ENCODE measurements at places on chromosomes 16 and 17.

DNA sequence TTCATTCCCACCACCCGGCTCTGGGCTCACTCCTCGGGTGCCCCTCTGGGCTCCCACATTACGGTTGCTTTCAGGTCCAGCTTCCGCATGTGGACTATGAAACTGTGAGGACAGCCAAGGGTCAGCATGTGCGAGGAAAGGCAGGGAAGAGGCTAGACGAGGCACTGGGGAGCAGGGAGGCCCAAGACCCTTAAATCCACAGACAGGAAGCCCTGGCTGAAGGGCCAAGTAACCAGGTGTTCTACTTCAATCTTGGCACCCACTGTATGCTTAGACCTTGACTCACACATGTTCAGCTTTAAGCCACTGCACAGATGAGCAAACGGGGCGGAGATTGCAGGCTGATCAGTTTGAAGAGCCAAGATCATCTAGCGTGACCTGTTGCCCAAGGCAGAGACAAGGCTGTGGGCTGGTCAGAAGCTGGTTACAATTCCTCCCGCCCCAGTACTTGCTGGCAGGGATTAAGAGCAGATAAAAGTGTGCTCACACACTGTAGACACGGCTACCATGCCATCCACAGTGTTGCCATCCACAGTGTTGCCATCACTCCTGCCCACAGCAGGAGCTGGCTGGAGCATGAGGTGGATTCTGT, at the start of gene CES4A:
CES4A (plus strand) TSS at position 393 of the 592 bp plus-strand sequence; CDS start at position 577, 184 bp downstream.
- no peak for DNase-seq

DNA sequence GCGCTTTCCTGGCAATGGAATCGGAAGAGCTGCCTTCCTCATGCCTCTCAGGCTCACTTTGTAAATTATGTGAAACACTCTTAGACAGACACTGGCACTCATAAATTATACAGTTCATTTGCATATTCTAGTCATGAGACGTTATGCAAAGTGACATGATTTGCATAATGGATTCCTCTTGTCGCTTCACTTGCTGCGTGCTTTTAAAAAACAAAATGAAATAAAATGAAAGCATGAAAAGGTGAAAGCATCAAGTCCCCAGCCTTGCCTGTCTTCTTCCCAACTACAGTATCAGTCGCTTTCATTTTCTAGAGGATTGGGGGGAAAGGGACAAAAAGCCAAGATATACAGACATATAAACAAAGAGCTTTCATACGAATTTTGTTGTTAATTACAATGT, 252.8 kb upstream of the PMFBP1 start:
- DNase-seq, result no peak

DNA sequence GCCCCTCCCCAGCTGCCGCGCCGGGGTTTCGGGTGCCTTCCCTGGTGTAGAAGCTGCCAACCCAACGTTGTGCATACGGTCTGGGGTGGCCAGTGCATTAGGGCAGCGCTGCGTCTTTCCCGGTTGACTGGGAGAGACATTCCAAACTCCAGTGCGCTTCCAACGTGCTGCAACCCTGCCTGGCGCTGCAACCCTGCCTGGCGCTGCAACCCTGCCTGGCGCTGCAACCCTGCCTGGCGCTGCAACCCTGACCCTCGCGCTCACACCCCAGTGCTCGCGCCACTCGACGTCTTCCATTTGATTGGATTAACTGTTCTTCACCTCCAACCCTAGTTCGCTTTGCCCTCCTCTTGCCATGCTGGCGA, 488 bp upstream of the HAP1 start:
- DNase-seq, result no peak

DNA sequence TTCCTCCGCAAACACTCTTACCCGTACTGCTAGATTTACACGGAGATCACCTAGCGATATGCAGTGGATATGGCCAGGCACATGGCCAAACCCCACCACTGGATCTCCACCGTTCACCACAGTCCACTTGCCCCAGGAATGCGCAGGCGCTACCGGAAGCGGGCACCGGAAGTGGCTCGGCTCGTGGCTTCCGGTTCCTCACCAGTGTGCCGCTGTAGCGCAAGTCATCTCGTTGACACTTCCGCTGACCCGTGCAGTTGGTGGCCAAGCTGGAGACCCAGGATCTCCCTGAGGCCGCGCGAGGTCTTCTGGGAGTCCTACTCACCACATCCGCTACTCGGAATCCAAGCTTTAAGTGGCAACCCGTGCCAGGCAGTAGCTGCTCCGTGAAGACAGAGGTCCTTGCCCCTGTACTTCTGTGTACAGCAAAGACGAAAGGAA, 11.5 kb downstream of the ZNF597 start:
- DNase-seq, result no peak

DNA sequence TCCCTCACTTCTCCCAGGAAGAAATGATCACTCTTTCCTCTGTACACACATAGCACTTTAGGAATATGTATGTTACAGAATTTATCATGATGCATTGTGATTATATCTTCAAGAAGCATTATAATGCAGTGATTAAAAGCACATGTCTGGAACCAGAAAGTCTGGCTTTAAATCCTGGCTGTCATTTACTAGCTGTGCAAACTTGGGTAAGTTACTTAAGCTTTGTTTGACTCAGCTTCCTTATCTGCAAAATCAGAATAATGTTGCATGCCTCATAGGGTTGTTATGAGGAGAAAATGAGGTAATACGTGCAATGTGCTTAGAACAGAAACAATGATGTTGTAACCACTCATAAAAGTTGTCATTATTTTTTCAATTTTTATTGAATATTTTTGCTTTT, 156.3 kb upstream of the ZKSCAN2 start:
- no peak for DNase-seq

- DNase-seq, result no peak
Measured at GRCh38 chr16:80489173-80489572, 51.6 kb upstream of the DYNLRB2 start.

DNA sequence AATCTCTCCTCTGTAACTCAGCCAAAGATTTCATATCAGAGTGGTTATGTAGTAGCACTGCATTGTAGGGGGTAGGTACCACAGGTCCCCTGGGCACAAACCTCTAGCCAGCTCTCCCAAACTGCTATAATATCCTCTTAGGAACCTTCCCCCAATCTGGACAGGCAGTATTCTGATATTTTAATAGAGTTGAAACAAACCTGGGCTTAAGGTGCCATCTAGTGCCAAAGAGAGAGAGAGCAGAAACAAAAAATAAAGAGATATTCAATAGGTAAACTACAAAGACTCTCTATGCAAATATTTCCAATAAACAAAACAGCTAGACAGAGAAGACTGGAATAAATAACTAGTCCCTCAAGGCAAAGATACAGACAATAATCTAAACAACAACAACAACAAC, 1070.0 kb downstream of the CDH11 start:
- DNase-seq, result no peak

DNA sequence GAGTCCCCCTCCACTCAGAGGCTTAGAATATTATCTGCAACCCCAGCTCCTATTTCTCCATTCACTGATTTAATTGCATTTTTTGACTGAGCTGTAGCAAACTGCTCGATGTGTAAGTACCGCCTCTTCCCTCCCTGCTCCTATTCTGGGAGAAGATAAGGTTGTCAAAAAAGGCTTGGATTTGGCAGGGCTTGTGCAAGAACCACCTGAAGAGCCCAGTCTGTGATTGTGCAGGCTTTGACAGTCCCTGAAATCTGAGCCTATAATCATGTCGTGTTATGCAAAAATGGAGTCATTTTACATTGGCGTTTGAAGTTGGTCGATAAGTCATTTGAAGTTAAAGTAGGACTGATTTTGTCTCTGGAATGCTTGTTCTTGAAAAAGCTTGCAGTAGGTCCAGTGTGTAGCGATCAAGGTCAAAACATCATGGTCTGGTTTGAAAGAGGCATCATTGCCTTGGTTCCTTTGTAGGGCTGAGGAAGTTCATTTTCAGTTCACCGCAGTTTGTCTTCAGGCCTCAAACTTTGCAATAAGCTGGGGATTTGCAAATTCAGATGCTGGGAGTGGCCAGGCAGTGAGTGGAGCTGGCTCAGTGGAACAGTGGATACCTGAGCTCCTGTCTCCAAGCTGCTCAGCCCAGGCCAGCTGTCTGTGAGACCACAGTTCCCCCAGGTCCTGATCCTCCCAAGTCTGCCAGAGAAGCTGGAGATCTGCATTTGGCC, 68.8 kb downstream of the KATNIP start:
- no peak for DNase-seq

- peak; percentile 94 for DNase-seq
Measured at GRCh38 chr16:66977341-66978113, 10.9 kb upstream of the CES4A start.

- DNase-seq, result no peak
Measured at GRCh38 chr17:57870283-57870635, 20.4 kb upstream of the MRPS23 start.

GRCh38 chr16:27852116-27852515, 211.4 kb downstream of the GSG1L start:
- DNase-seq, result peak; percentile 40

- DNase-seq, result peak; percentile 55
Measured at GRCh38 chr17:28758411-28759121, 14.8 kb downstream of the TRAF4 start.

DNA sequence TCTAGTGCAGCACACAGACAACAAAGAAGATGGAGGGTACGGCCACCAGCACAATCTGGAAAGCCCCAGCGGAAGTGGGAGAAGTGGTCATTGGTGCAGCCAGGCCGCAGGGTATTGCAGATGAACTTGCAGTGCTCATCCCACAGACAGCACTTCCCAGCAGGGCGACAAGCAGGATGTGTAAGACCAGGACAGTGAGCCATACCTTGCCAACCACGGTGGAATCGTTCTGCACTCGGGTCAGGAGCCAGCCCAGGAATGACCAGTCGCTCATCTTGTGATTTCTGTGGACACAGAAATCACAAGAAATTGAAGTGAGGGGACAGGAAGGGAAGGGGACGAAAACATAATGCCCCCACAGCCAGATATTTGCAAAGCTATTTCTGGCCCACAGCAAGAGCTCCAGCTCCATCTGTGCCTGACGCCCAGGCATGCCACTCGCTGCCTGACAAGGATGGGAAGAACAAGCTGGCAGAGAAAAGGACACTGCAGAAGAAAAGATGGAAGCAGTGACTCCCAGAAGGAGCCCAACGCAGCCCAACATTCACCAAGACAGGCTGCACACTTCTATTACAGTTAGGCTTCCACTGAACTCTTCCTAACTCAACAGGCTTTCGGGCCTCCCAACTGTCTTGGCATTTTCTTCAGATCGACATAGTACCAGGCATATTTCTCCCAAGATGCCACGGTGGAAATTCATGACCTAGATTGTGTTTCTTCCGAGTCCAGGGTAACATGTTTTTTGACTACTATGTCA, 17.5 kb upstream of the MYO18A start:
- DNase-seq, result no peak

- DNase-seq, result peak; percentile 66
Measured at GRCh38 chr17:5819921-5820685, 235.8 kb upstream of the NLRP1 start.

DNA sequence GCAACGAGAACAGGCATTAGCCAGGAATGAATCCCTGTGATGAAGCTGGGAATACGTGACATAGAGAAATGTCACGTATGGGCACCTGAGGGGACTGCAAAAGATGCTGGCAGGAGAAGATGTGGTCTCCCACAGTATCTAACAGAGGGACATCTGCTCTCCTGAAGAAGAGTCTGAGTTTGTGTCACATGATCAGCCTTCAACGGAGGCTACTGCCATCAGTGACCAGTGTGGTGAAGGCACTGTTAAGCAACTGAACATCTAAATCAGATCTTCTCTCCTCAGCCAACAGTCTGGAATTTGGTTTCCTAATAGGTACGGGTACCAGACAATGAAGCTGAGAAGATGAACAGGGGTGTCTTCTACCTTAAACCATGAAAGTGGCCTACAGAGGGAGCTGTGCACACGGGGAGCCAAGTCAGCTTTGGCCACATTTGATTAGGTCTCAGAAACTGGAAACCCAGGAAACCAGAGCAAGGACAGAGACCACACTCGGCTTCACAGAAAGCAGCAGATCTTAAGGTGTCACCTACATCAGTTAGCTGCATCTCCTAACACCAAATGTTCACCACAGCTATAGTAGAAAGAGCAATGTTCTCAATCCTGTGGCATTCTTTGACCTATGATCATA, 41.8 kb downstream of the BRD7 start:
- DNase-seq, result peak; percentile 57

DNA sequence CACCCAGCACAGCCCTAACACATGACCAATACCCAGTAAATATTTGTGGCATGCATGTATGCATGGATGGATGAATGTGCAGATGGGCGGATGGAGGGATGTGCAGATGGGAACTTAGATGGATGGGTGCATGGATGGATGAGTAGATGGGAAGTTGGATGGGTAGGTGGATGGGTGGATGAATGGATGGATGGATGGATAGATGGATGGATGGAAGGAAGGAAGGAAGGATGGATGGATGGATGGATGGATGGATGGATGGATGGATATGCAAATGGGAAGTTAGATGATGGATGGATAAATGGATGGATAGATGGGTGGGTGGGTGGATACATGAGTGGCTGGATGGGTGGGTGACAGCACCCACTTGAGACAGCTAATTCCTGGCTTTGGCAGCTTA, 193.2 kb upstream of the TNRC6C start:
- no peak for DNase-seq

- no peak for DNase-seq
Measured at GRCh38 chr16:50478773-50479149, 69.4 kb upstream of the NKD1 start.

- DNase-seq, result no peak
Measured at GRCh38 chr16:20072146-20072873, 1.4 kb downstream of the GPR139 start.

DNA sequence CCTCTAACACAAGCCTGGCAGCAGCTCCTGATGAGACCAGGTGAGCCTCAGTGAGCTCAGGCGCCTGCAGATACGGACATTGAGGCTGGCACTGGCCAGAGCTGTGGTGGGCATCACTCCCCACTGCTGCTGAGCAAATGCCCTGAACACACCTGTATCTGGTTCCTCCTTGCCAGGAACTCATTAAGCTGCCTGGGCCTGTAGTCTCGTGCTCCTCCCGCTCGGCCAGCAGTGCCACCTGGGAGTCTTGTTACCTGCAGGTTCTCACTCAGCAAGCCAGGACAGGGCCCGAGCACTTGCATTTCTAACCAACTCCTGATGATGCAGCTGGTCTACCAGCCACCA, 13.3 kb downstream of the EIF4A3 start:
- DNase-seq, result no peak

DNA sequence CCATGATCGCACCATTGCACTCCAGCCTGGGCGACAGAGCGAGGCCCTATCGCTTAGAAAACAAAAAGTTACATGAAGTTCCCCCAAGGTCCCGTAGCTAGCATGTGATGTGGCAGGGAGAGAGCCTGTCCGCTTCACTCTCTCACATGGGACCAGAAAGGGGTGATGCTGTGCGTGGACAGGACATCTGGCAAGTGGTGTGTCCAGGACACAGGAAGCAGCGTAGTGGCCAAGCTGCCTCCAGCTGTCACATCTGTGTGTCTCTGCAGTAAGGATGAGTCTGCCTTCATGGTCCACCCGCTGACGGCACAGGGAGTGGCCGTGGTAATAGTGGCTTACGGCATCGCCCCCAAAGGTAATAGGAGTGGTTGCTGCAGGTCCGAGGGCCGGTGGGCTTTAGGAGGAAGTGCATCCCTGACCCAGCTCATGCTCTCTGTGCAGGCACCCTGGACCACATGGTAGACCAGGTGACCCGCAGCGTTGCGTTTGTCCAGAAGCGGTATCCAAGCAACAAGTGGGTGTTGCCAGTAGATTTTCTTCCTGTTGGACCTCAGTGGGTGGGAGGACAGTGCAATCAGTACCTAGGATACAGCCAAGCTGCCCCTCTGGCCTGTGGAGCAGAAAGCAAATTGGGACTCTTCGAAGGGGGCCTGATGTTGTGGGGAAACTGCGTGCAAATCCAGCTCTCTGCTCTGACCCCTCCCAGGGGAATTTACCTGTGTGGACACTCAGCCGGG, 9.5 kb upstream of the BIRC5 start:
- DNase-seq, result no peak

- DNase-seq, result peak; percentile 41
Measured at GRCh38 chr17:27816946-27817345, 16.6 kb upstream of the NOS2 start.

- DNase-seq, result peak; percentile 57
Measured at GRCh38 chr16:48041981-48042421, 113.8 kb downstream of the ABCC12 start.

Data from islet precursor cell (in vitro differentiated cells).